ENCODE measurements at places on chromosomes 1 and 21.

DNA sequence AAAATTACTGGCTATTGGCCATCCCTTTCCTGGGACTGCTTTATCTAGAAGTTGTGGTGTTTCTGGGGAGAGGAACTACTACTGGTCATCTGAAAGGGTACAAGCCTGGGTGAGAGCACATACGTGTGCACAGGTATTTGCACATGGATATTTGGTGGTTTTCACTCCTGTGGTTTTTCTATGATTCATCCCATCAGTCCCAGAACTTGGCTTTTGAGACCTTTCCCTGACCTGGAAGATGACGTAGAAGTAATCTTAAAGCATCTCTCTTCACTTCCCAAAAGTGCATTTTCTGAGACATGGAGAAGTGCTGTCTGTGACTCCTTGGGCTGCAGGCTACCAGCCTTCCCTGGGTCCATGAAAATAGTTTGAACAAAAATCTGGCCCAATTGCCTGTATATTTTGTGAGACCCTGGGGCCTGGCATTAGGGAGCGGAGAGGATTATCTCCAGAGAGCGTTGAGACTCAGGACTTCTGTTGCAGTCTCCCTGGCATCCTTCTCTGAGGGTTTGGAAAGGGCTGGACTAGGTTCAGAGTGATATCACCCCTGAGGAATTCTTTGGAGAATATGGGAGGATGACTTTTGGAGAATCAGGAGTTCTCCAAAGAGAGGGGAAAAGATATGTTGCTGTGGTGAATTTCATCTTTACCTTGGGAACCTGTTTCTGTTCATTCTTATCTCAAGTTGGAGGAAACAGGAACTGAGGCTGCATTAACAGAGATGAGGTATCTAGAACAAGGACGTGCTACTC, 130.8 kb downstream of the NOS1AP start:
- no peak for DNase-seq

GRCh38 chr1:77370161-77370560, 88.3 kb downstream of the AK5 start:
- DNase-seq, result no peak

GRCh38 chr1:57832612-57833011, 408.8 kb upstream of the DAB1 start:
- DNase-seq, result no peak

DNA sequence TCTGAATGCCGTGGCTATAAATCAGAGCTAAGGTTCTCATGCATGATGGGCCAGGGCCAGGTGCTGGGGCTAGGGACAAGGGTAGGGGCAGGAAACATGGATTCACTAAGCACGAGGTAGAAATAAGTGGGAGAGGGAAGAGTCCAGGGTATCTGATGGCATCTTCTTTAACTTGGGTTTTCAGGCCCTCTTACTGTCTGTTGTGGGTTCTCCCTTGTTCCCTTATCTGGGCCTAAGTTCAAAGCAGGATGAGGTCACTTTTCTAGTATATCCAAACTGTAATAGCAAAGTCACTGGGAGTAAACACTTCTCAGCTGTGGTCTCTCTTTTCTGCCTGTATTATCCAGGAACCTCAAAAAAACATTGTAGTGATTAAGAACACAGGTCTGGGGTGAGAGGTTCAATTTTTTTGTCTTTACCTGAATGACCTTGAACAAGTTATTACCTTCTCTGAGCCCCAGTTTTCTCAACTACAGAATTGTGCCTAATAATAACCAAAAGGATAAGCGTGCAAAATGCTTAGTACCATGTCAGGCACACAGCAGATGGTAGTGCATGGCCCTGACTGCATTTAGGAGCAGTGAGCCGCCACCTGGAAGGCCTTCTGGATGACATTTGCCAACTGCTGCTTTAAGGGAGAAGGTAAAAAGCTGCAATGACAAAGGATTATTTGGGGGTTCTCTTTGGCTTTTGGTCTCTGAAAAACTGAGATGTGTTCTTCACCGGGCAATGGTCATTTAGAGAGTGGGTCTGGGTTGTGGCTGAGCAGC, 53.6 kb upstream of the A3GALT2 start:
- no peak for DNase-seq

DNA sequence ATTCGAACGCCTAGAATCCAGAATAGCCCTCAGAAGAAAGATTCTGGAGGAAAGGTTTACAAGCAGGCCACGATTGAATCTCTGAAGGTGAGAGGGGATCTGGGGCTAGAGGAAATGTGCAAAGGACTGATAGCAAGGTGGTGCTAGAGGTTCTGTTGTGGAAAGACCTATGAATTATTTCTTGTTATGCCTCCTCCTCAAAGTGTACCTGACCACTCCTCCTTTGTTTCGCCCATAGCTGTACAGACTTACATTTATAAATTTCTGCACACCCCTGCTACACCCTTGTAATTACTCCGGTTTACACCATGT, 986 bp downstream of the TCEANC2 start:
- no peak for DNase-seq

DNA sequence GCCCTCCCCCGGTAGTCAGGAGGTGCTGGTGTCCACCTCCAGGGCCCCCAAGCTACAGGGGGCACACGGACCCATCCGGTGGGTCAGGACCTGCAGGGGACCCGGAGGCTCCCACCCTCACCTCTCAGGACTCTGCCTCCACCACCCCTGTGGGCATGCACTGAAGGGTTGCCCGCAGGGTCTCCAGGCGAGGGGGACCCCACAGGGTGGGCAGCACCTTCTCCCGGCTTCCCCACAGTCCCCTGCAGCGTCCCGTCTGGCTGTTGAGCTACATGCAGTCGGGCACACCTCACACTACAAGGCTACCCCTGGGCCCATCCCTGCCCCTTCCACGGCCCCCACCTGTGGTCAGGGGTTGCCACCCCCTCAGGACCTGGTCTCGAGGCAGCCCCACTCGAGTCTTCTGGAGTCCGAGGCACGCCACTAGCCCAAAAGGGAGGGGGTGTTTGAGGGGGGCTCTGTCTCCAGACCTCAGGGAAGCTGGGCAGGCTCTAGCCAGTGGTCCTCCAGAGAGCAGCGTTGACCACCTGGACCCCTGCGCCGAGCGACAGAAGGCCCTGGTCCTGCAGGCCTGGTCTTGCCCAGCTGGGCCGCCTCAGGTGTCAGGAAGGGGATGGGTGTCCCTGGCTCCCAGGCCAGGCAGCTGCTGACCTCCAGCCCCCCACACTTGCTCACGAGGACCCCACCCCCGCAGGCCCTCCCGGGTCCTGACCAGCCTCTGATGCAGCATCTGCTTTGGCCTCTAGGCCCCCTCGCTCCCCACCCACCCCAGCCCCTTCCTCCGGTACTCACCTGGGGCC, 9.6 kb downstream of the PARS2 start:
- no peak for DNase-seq

DNA sequence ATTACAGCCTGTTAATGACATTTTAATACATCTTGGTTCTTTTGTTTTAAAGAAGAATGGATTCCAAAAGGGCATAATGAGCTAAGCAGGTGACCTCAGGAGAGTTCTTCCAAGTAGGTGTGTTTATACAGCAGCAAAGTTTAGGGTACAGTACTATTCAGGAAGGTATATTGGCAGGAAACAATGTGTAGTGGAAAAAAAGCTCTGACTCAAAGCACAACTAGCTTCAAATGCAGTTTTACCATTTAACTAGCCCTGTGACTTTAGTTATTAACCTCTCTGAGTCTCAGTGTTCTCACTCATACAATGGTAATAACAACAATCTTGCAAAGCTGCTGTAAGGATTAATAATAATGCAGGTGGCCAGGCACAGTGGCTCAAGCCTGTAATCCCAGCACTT, 29.9 kb downstream of the FAF1 start:
- DNase-seq, result no peak

- DNase-seq, result no peak
Observed at GRCh38 chr1:56916630-56917029, 49.2 kb downstream of the C8B start.

- DNase-seq, result no peak
Observed at GRCh38 chr1:4730078-4730477, 75.7 kb downstream of the AJAP1 start.

DNA sequence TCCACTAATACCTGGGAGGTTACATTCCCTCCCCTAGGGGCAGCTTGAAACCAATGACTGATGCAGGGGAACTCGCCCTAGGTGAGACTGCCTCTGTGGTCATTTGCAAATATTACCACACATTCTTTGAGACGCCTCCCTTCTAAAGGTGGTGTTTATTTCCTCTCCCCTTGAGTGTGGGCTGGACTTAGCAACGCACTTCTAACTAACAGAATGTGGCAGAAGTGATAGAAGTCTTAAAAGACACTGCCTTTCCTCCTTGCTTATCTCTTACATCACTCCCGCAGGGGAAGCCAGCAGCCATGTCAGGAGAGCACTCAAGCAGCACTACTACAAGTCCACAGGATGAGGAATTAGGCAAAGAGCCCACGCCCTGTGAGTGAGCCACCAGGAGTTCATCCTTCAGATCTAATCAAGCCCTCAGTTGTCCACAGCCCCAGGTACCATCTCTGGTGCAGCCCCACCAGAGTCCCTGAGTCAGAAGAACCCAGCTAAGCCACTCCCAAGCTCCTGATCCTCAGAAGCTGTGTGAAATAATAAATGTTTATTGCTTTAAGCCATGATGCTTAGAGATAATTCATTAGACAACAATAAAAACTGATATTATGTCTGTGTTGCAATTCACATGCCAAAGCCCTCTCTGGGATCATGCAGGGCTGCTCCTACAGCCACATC, 14.8 kb upstream of the MATN1 start:
- no peak for DNase-seq
